Fibroblast of skin of back (primary cell): ENCODE measurements at places on chromosomes 1 and 21.
A peak's percentile ranks its signal among the peaks of the same experiment; 100 is the strongest.

GRCh38 chr1:245512181-245512888, 357.6 kb downstream of the KIF26B start:
- no peak for DNase-seq

DNA sequence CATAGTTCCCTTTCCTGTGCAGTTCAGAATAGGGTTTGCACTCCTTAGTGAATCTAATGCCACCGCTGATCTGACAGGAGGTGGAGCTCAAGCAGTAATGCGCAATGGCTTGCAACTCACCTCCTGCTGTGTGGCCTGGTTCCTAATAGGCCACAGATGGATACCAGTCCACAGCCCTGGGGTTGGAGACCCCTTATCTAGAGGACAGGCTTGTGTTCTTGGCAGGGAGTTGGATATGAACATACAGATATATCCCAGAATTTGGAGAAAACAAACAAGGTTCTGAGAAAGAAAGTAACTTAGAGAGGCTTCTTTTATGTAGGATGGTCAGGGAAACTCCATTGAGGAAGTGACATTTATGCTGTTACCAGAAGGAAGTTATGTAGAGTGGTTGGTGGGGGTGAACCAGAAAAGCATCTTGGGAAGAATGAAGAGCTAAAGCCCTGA, 5.1 kb upstream of the PTPRC start:
- DNase-seq, result no peak

GRCh38 chr1:117416004-117416403, 48.8 kb downstream of the MAN1A2 start:
- no peak for DNase-seq

DNA sequence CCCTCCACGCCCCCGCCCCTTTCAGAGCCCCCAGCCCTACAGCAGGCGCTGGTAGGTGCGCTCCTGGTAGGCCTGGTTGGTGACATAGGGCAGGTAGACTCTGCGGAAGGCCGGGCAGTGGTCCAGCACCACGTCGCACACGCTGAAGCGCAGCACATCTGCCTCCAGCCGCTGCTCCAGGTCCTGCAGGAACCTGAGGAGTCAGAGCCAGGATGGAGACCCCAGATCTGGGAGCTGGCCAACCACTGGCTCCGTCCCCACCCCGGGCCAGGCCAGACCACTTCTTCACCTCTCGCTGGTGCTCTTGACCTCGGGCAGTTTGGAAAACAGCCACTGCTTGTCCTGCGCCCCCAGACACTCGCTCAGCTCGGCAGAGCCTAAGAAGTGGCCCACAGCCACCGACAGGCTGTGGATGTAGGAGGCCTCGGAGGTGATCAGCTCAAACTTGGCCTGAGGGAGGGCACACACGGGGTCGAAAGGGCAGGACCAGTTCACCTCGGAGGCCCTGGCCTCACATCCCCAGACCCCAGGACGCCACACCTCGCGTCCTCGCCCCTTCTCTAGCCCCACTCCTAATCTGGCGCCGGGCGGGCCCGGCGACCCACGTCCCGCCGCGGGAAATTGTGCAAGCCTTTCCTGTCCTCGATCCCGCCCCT, 6.4 kb downstream of the ARHGEF19 start:
- DNase-seq, result no peak

GRCh38 chr1:49351768-49352167, 575.1 kb upstream of the BEND5 start:
- peak; percentile 75 for DNase-seq

- DNase-seq, result no peak
Measured at GRCh38 chr1:186435336-186435735, 25.6 kb downstream of the PDC start.

DNA sequence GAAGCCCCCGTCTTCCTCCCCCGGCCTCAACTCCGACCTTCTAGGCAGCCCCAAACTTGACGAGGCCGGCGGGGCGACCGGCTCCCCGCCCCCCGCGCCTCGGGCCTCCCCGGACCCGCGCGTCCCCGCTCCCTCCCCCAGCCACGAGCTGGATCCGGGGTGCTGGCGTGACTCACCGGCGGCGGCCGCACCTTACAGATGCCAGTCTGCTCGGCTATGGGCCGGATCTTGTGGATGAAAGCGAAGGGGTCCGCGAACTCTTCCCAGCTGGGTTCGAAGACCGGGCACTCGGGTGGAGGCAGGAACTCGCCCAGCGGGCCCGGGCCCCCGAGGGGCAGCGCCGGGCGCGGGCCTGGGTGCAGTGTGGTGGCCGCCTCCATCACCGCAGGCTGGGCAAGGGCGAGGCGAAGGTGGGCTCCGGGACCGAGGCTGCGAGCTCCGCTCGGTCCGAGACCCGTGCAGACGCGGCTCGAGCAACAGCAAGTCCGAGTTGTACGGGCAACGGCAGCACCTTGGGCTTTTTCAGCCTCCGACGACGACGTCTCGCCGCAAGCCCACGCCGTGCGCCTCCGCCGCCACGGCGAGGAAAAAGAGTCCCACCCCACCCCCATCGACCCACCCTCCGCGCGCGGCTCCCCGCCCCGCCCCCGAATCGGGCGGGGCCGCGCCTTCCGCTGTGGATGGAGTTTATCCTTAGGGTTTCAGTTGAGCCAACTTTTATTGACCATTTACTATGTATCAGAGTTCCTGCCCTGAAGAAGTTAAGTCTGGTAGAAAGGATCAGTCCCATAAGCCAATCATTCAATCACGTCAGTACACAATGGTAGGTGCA, at the start of gene KDM5B:
TSS of gene KDM5B (minus strand) at position 496 of the 832 bp plus-strand sequence. CDS start at position 380, 116 bp downstream.
- DNase-seq, result peak; percentile 74

DNA sequence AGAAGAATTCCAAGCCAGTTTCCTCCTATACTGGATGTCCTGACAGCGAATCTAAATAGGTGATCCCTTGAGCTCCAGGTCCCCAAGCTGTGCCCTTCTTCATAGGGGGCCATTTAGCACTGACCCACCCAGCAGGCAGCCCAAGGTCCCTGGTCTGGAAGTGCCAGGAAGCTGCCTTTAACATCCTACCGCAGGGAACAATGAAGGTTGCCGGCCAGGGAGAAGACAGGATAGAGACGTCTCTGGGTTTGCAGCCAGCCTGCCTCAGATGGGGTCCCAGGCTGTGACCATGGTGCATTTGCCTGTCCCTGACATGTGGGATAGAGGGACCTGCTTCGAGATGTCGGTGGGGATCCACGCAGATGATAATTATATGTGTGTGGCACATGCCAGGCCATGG, 2.7 kb upstream of the RIPK4 start:
- no peak for DNase-seq
